Stimulated activated CD4-positive, alpha-beta T cell treated with anti-CD3 and anti-CD28 coated beads, TNF-alpha, amount 100 ng/mL, for 24 hours (primary cell): ENCODE measurements at places on chromosomes 2 and 18.

DNA sequence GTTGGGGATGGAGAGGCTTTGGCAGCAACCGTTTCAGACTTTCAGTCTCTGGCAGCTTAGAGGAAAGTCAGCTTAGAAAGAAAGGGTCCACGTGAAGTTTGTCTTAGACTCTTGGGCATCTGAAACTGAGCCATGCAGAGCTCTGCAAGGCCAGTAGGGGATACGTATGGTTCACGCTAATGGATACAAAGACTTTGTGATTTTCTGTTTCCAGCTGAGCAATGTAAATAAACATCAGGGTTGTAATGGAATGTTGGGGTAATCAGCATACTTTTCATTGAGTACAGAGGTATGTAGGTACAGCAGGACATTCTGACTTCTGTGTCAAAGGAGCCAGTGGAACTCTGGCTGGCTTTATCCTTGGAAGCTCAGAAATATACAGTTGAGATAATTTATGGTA is 31.0 kb downstream of the RALB start:
- no peak for DNase-seq

DNA sequence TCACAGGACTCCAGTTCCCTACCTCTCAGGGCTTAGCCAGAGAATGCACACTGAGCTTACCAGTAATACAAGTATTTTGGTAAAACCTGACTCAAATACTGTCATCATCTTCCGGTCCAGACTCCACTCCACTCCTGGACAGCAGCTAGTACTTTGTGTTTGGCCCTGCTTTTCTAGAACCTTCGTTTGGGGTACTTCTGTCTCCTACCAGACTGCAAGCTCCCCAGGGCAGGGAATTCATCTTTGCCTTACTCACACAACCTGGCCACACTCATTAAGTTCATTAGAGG is 108.9 kb upstream of the CDC42EP3 start:
- DNase-seq: no peak

DNA sequence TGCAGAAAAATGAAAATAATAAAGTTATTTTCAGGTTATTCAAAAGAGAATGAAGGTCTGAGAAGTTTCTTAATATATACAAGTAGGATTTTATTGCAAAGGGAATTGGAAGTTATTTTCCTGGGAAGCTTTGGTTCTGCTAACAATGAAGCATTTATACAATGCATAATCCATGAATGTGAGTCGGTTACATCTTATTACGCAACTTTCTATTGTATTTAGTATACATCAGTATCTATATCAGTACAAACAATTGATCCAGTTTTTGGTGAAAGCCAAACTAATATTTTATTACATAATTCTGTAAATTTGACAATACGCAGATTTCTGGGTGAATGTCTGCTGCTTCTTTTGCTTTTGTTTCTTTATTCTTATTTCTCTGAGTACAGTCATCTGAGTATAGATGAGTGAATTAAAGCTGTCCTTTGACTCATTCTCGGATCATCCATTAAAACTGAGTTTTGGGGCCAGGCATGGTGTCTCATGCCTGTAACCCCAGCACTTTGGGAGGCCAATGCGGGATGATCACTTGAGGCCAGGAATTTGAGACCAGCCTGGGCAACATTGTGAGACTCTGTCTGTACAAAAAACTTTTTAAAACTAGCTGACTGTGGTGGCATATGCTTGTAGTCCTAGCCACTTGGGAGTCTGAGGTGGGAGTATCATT is 108.5 kb downstream of the SOCS6 start:
- no peak for DNase-seq

DNA sequence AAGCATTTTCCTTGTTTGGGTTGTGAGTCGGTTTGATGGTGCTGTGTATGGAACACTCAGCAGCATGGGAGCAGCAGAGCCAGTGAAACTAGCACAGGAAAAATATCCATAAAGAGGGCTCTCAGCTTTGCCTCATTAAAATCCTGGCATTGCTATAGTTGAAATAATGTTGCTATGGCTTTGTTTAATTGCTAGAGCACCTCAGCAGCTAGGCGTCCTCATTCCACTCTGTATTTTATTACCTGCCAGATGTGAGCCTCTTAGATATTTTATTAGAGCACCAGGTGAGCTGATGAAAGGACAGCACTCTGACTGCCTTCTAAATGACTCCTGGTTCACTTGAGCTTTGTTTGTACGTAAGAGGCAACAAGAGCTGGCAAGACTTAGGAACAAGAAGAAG is 232.4 kb downstream of the MTX2 start:
- DNase-seq: no peak

GRCh38 chr2:102251042-102251848 is 60.1 kb upstream of the IL1RL1 start:
- DNase-seq: peak; percentile 37

DNA sequence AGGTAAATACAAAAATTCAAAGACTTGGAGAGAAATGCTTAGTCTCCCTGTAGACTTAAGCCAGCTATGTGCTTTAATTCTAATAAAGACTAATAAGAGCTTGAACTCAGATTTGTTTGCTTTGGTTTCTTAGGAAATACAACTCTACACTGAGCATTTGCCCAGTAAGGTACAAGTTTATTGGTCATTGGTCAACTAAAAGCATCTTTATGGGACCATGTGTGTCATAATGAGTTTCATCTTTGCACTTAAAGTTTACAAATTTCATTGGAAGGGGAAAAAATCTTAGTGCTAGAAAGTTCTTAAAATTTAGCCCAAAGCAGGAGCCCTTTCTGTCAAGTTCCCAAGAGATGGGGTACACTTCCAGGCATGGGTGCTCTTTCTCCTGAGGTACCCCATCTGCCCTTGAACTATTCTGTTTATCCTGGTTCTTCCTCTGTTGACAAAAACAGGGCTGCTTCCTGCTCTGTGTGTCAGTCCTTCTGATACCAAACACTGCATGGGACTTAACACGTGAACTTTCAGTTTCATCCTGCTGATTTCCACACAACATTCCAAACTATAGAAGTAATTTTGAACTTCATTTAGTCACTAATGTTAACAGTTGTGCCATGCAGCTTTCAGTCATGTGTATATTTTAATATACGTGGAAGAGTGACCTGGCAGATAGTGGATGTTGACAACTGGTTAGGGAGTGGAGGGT is 200.2 kb downstream of the TPGS2 start:
- no peak for DNase-seq

DNA sequence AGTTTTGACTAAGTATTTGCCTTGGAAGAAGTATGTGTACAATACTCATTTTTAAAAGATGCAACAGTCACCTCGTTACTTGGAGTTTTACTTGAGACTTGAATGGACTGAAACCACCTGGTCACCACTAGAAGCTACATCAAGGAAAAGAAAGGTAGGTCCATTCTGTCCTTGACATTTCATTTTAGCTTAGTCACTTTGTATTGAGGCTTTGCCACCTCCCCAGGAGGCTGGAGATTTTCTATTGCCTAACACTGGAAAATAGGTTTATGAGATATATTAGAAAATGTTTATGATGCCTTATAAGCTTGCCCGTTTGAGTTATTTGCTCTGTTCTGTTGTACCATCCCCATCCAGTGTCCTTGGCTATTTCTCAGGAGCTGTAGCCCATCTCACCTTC is 107.9 kb upstream of the ETAA1 start:
- no peak for DNase-seq

DNA sequence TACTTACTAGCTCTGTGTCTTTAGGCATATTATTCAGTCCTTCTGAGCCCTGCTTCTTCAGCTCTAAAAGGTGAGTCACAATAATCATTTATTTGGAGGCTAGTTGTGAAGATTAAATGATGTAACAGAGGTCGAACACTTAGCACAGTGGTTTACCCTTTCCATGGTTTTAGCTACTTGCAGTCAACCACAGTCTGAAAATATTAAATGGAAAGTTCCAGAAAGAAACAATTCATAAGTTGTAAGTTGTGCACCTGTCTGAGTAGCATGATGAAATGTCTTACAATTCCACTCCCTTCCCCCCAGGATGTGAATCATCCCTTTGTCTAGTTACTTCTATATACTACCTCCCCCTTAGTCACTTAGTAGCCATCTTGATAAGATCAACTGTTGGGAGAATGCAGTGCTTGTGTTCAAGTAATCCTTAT is 217.6 kb upstream of the THUMPD2 start:
- DNase-seq: no peak

DNA sequence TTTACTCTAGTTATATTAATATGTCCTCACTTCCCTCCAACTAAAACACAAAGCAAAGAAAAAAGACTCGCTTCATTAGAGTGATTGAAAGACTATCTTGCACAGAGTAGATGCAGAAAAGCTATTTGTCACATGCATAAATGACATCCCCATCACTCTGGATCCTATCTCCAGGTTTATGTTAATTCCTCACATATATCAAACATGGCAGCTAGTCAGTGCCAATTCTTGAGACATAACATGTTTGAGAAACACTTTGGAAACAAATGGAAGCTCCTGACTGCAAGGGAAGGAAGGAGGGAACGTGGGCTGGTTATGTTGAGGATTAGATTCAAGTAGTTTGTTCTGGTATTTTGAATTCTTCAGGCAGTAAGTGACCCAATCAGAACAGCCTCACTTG is 89.8 kb upstream of the BCL2L11 start:
- no peak for DNase-seq

GRCh38 chr2:124911560-124911959 is 886.5 kb downstream of the CNTNAP5 start:
- DNase-seq: no peak

DNA sequence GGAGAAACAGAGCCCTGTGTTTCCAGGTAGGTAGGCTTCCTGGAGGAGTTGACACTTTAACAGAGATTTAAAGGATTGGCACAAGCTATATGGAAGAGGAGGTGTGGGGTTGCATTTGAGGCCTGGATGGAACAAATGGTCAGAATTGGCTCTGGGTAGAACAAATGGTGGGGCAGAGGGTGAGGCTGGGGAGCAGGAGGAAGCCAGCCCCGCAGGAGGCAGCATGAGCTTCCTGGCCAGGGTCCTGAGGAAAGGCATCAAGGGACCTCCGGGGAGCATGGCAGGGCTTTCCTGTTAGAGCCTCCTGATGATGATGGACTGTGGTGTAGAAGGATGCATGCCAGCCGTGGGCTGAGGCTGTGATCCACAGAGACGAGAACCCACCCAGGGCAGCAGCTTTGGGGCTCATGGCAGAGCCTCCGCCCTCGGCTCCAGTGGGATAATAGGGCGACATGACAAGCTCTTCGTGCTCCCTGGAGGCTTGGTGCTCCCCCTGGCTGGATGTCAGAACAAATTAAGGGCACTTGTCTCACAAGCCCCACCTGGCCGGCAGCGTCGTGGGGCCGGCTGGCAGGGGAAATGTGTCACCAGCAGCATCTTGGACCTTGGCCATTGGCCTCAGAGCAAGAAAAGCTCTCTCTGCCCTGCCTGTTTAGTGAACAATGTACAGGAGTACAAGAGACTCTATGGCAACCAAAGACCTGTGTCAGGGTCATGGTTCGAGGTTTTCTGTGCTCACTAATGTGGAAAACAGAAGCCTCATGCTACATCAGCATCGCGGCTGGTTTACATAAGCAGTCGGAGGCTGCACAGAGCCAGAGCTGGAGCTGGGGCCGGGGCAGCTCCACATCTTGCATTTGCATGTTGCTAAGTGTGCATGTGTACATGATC is 153.5 kb downstream of the MYCN start:
- no peak for DNase-seq

DNA sequence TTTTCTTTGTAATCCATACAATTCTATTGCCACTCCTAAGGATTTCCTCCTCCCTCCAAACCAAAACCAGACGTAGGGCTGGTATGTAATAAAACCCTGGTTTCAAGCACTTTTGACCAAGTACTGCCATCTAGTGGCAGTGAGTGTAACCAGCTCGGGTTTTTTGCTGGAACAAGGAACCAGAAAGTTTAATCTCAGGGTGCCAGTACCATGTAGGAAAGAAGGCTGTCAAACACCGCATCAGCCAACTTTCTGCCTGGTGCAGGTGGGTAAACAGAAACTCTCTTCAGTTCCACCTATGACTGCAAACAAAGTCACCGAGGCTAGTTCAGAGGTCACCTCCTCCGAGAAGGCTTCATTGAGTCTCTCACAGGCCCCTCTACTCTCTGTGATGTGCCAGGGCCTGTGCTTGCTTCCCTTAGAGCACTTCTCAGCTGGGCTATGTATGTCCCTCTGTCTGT is 10.2 kb upstream of the THNSL2 start:
- DNase-seq: peak; percentile 55

DNA sequence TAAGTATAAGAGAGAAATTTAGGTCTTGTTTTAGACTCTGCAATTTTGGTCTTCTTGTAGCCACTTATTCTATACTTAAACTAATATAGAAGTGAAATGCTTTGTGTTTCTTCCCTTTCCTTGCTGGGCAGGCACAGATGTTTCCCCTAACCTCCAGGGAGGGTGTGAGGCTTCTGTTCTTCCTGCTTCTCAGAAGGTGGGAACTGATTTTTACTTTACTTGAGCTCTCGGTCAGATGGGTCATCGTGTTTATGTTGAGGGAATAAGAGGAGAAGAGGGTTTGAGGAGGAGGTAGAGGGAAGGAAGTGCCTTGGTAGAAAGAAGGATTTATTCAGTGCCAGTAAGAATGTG is 92.5 kb upstream of the CXCR4 start:
- DNase-seq: no peak

DNA sequence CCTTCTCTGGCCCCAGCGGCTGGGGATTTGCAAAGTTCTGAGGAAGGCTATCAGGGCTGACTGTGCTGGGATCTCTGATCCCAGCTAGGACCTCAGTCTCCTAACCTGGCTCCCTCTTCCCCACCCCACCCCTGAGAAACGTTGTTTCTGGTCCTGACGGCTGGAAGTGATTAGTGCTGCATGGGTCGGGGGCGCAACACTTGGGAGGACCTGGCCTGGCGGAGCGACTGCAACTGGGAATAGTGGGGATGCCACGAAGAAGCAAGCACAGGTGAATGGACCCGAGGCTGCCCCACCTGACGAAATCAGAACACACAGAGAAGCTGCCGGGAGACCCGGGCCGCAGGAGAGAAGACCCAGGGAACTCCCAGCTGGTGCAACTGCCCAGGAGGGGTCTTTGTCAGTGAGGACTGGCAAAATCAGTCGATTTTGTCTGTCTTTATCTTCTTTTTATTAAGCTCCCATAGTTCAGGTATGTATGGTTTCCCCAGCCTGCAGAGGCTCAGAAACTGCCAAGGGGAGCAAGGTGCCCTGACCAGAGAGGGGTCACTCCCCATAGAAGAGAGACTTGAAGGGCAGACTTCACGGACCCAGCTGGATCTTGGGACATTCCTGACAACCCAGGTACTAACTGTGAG is 656 bp upstream of the LBX2 start:
- no peak for DNase-seq

DNA sequence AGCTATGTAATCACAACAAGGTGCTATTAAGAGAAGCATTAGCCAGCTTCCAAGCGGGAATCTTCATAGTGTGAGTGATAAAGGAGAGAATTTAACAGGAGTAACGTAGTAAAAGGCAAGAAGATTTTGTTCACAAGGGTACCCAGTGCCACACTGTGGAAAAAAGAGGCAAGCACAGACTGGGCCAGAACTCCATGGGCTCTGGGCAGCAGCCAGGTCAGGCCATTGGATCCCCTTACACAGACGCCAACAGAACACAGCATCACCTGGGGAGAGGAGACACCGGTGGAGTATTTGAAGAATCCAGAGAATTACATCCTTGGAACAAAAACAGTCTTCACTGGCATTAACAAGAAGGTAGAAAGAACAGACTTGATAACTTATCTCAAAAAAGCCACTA is 21.2 kb downstream of the AMER3 start:
- DNase-seq: no peak

- peak; percentile 53 for DNase-seq
Observed at GRCh38 chr18:59268721-59269562, 4.3 kb downstream of the RAX start.
